GM19239 (cell line): ENCODE measurements at places on chromosomes 4 and X.

DNA sequence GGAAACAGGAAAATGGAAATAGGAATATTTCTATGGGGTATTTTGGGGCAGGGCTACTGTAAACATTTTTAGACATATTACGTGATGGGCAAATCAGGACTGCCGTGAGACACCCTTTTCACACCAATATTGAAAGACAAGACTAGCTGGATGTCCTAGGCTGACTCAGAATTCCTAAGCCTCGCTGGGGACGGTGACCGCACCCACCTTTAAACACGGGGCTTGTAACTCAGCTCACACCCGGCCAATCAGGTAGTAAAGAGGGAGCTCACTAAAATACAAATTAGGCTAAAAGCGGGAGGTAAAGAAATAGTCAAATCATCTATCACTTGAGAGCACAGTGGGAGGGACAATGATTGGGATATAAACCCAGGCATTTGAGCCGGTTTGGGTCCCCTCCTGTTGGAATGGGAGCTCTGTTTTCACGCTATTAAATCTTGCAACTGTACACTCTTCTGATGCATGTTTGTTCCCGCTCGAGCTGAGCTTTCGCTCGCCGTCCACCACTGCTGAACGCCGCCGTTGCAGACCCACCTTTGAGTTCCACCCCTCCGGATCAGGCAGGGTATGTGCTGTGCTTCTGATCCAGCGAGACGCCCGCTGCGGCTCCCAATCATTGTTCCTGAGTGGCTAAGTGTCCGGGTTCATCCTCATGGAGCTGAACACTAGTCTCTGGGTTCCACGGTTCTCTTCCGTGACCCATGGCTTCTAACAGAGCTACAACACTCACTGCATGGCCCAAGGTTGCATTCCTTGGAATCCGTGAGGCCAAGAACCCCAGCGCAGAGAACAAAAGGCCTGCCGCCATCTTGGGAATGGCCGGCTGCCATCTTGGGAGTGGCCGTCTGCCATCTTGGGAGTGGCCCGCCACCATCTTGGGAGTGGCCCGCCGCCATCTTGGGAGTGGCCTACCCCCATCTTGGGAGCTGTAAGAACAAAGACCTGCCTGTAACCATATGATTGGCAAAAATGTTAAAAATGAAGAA lies 152.6 kb downstream of the CRLF2 start:
- no peak for DNase-seq

DNA sequence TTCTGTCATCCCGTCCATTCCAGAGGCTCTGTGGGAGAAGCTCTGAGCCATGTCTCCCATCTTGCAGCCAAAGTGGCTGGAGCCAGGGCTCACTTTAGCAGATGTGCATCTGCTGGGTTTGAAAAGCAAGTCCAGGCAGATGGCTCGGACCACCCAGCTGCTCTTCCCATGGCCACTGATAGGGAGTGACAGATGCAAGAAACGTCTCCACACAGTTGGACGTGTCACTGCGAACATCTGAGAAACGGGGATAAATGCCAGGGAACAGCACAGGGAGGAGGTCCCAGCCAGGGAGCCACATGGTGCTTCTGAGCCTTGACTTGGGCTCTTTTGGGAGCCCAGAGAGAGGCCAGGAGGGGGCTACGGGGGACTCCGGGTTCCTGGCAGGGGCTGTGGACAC lies 242.3 kb downstream of the AFAP1 start:
- DNase-seq: no peak

DNA sequence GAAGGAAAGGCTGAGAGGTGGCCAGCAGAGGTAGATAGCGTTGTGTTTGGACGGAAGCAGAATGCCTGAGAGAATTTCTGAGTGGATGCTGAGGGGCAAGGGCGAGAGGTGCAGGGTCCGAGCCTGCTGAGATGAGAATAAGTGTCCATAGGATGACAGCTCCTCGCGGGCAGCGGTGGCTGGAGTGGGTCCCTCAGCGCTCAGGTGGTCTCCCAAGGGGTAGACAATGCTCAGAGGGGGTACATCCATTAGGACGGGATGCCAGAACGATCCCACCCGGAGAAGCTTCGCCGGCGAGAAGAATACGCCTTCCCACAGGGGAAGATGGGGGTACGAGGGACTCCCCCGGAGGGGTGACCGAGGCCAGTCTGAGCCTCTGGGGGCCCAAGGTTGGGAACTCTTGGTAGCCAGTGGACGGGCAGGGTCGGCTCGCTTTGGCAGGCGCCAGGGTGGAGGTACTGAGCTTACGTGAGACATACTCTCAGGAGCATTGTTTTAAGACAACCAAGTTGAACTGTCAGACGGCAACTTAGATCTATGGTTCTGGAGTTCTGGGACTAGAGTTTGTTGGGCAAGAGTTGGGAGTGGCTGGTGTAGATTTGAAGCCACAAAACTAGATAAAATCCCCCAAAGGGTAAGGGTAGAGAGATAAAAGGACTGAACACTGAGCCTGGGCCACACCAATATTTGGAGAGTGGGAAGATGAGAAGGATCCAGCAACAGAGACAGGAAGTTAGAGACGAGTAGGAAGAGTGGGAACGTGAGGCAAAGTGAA lies 15.8 kb downstream of the BRCC3 start:
- no peak for DNase-seq

DNA sequence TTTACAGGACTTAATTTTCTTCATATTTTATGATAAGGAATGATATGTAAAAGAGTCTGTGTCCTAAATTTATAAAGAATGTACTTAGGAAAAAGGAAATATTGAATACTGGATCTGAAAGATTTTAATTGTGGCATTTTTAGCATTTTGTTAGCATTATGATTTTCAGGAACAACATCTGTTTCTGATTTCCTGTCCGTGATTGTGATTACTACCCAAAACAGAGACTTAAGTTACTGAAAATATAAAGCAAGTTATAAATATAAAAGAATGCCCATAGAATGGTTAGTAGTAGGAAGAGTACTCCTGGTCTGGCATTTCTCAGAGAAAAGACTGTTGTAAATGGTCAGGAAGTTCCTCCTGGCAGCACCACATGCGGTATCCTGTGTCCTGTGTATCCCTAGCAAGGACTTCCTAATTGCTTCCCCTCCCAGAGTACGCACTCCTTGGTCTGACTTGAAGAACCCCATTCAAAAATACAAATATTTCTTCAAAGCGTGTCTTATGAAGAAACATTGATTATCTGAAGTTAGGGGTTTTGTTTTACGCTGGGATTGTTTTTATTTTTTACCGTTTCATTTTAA lies 88.9 kb downstream of the RS1 start:
- DNase-seq: no peak

- no peak for DNase-seq
These were observed 531 bp downstream of the ZNF141 start for GRCh38 chr4:337932-338758.

GRCh38 chr4:114807759-114808404 lies 209.3 kb downstream of the UGT8 start:
- peak; percentile 28 for DNase-seq

DNA sequence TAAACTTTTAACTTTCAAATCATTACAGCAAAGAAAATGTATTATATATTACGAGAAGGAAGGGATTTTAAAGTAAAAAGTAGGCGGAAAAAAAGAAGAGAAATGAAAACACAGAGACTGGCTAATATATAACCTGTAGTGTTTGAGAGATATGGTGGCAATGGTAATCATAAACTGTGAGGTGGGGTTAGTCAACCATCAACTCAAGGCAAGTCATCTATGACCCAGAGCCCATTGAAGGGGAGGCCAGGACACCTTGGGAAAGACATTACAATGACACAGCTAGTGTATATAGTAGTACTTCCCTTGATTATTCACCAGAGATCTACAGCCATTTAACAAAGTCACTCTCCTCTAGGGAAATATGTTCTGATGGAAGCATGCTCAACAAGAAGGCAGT lies 423.9 kb upstream of the PITX2 start:
- no peak for DNase-seq

- DNase-seq: no peak
These were observed 387.5 kb upstream of the FTHL17 start for GRCh38 chrX:31459361-31459760.

DNA sequence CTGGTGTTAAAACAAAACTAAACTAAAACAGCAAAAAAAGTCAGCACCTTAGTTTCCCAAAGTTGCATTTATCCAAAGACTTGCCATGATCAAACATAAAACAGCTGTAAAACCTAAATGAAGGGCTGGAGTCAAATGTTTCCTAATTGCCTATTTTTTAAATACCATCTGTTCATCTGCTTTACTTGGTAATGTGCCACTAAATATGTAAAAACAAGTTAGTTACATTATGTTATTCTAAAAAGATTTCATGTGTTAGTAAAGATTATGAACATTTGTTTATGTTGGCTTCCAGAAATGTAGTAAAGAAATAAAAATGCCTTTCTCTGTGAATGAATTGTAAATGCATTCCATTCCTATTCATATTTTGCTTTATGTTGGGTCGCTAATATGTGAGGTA lies 977.8 kb downstream of the FSTL5 start:
- no peak for DNase-seq

DNA sequence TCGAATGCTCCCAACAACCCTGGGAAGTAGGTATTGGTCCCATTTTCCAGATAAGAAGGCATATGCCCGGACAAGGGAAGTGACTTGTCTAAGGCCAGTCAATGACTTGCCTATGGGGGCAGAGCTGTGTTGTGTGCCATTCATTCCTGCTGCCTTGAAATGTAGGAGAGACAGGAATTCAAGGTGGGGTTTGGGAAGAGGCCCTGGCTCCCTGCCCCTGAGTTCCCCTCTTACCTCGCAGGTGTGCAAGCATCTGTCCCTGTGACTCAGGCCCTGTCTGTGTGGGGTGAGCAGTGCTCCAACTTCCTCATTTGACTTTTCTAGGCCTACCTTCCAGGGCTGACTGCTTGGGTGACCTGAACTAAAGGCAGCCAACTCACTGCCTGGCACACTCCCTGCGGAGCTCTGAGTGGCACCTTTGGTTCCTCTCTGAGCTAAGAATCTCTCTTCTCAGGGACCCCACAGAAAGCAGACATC lies 5.1 kb downstream of the EFNB1 start:
- no peak for DNase-seq

DNA sequence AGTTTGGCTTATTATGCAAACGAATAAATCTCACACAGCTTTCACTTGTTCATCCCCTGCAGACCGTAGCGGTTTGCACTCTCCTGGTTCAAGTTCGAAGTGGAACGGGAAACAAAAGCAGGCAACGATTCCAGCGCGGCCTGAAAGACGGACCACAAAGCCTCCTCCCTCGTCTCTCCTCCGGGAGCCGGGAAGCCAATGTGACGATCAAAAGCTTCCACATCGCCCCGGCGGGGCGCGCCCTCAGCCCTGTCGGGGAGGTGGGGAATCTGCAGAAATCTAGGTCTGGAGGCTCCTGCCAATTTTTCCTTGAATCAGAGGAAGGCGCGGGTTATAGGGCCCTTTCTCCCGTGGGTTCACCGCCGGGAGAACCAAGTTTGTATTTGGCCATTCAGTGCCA lies 16.9 kb upstream of the ZIC3 start:
- DNase-seq: no peak

DNA sequence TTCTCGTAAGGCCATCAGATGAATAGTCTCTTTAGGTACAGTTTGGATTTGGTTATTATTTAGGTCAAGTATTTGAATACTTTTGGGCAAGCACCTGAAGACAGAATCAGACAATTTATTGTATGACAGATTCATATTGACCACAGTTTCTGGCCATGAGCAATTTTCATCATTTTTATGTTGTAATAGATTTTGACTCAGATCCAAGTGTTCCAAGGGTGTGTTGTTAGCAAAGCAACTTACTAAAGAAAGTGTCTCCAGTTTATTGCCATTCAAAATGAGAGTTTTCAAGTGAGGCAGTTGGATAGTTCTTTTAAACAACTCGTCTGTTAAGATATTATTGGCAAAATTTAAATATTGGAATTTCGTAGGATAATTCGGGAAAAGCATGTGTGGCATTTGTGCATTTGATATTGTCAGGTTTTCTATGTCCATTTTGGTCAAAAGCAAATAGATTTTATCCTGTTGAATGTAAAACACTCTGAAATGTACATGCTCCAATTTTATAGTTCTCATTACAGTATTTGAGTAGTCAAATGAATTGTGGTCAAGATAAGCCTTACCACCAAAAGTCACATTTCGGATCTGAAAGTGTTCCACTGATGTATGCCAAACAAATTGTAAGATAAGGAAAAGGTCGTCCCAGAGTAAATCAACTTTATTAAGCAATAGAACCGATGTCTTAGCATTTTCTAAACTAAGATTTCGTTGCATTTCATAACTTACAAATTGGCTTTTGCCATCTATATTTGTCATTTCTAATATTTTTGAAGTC lies 8.4 kb downstream of the TLR10 start:
- no peak for DNase-seq

DNA sequence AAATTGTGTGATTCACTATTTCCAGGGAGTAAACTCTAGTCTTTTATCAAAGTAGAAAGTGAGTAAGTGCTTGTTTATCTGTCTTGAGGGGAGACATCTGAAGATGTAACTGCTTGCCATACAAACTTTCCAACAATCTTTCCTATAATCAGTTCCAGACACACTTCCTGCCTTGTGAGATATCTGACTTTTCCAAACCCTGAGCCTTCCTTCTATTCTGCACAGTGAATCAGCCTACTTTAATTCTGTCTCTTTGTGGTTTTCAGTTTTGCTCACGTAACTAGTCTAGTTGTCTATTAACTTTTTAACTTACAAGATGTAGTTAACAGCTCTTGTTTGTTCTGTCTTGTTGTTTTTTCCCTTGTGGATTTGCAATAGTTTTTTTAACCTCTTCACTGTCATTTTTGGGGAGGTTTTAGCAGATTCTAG lies 947.8 kb downstream of the C4orf33 start:
- no peak for DNase-seq

DNA sequence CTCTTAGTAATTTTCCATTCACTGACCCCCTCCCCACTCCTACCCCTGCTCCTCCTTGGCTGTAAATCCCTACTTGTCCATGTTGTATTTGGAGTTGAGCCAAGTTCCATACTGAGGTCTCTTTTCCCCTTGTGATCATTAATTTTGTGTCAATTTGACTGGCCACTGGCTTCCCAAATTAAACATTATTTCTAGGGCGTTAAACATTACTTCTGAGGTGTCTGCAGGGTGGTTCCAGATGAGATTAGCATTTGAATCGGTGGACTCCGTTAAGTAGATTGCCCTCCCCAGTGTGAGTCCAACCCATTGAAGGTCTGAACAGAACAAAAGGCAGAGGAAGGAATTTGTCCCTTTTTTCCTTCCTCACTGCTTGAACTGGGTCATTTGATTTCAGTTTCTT lies 25.7 kb downstream of the SLC39A8 start:
- no peak for DNase-seq

- DNase-seq: no peak
These were observed 34.3 kb upstream of the CITED1 start for GRCh38 chrX:72340041-72340440.

DNA sequence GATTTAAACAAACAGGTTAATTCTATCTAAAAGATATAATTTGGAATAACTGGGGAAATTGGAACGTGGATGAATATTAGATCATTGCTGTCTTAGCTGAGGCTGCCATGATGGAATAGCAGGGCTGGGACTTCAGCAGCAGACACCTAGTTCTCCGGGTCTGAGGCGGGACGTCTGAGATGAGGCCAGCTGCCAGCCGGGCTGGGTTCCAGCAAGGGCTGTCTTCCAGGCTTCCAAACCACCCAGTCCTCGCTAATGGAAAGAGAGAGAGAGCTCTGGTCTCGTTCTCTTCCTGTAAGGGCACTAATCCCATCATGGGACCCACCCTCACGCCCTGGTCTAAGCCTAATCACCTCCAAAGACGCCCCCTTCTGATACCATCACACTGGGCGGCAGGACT lies 85.7 kb downstream of the ADRA2C start:
- DNase-seq: no peak
